ENCODE measurements at places on chromosomes 4 and X. TPM values are rescaled to one million over a fixed set of nuclear protein-coding genes. Genes with fewer than 3 reads are reported as not detected.

GRCh38 chr4:15242021-15242420, 185.8 kb upstream of the C1QTNF7 start:
- no peak overlapping the region for H3K27ac ChIP-seq
- DNase-seq, result no peak
- no peaks in the 10 kb centered on the region for H3K27me3 ChIP-seq
- H3K4me3 ChIP-seq, result no peak overlapping the region
- no peaks in the 10 kb centered on the region for H3K36me3 ChIP-seq

- no peaks in the 10 kb centered on the region for H3K4me1 ChIP-seq
- no peak overlapping the region for H3K4me3 ChIP-seq
- no peak overlapping the region for H3K27ac ChIP-seq
- H3K36me3 ChIP-seq, result no peaks in the 10 kb centered on the region
- DNase-seq, result no peak
Measured at GRCh38 chr4:119898211-119898610, 168.4 kb downstream of the MAD2L1 start.

DNA sequence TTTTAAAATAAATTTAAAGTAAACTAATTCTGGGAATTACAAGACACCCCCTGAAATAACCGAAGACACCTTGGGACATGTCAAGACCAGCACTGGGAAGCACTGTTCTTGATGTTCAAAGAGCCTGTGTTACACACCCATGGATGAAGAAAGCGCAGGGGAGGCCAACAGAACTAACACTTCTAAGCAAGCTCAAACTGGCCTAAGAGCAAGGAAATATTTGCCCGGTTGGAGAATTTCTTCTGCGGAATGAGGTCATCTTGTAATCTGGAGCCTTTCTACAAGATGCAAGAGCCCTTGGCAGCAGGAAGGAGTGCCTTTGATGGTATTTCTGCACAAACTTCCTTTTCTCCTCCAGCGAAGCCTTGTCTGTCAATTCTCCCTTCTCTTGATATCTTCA, 9.3 kb upstream of the EFHC2 start:
- no peaks in the 10 kb centered on the region for H3K36me3 ChIP-seq
- H3K27me3 ChIP-seq, result no peaks in the 10 kb centered on the region
- H3K4me1 ChIP-seq, result peaks cover 5% of the 10 kb centered on the region
- no peak overlapping the region for H3K27ac ChIP-seq
- no peak for DNase-seq

GRCh38 chr4:169241464-169241863, 29.3 kb downstream of the SH3RF1 start:
- H3K27ac ChIP-seq, result no peak overlapping the region
- DNase-seq, result no peak
- peaks cover 9% of the 10 kb centered on the region for H3K27me3 ChIP-seq
- H3K36me3 ChIP-seq, result no peaks in the 10 kb centered on the region
- H3K4me3 ChIP-seq, result no peak overlapping the region
- no peaks in the 10 kb centered on the region for H3K4me1 ChIP-seq

DNA sequence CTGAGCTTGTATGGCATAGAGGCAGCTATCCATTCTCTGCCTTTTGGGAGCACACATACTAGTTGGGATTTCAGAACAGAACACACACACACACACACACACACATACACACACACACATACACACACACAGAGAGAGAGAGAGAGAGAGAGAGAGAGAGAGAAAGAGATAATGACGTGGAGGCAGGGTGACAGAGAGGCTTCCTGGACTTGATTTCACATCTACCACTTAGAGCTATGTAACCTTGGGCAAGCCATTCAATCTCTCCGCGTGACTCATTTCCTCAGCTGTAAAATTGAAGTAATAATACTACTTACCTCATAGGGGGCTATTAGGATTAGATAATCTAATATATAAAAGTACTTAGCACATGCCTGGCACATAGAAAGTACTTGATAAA, 12.3 kb upstream of the GRIA3 start:
- H3K27me3 ChIP-seq, result peaks cover 4% of the 10 kb centered on the region
- H3K36me3 ChIP-seq, result no peaks in the 10 kb centered on the region
- no peak overlapping the region for H3K27ac ChIP-seq
- DNase-seq, result no peak
- H3K4me1 ChIP-seq, result no peaks in the 10 kb centered on the region

DNA sequence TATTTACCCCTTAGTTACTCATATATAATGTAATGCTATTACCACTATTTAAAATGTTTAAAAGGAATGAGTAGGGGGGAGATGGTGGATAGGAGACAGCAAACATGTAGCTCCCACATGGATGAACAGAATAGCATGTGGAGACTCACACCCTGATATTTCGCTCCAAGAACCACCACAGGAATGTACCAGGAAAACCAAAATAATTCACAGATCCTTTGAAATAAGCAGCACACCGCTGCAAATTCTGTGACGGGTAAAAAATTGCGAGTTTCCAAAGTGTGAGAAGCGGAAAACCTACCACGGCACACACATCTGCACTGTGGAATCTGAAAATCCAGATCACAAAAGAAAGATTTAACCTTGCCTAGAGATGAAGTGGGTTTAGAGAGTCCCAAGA, 428.2 kb downstream of the TLL1 start:
- no peak overlapping the region for H3K27ac ChIP-seq
- no peaks in the 10 kb centered on the region for H3K4me1 ChIP-seq
- H3K36me3 ChIP-seq, result no peaks in the 10 kb centered on the region
- no peak overlapping the region for H3K4me3 ChIP-seq

DNA sequence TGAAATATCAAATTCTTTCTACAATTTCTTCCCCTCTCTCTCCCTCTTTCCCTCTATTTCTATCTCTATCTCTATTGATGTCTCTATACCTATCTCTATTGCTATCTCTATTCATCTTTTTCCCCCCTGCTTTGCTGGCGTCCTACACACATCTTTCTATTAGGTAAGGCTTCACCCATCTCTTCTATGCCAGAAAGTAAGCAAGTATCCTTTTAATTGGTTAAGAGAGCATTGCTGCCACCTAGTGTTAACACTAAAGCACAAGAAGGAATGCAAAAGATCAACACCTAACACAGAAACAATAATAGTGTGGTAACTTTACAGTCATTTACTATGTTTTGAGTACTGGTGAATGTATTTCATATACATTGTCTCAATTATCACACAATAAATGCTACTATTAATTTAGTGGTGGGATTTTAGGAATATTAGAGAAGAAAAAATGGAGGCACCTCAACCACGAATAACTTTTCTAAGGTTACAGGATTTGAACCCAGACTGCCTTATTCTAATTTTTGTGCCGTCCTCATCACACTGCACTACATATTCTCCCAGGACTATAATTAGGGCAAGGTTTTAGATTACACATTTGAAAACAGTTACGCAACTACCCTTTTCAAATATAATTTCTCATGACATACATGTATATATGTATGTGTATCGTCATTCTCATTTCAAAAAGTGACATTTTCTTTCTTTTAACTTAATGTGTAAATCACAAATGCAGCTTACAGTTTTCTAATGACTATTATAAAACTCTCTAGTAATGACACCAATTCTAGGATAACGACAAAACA, 3.7 kb upstream of the C4orf36 start:
- no peak overlapping the region for H3K4me3 ChIP-seq
- peaks cover 16% of the 10 kb centered on the region for H3K27me3 ChIP-seq

MTMR8 gene
- 4.9 TPM for total RNA-seq

TMPRSS11E gene
- total RNA-seq, result not detected

PDHA1 gene
- 127 TPM for total RNA-seq

FRG2 gene
- total RNA-seq, result not detected

UGT2B17 gene
- not detected for total RNA-seq

Measured in activated CD4-positive, alpha-beta T cell treated with anti-CD3 and anti-CD28 coated beads, Interleukin-2, amount 10 ng/mL, durations not matched to agents 7 days and 5 days (primary cell).